ENCODE measurements at places on chromosomes 12 and 14.

DNA sequence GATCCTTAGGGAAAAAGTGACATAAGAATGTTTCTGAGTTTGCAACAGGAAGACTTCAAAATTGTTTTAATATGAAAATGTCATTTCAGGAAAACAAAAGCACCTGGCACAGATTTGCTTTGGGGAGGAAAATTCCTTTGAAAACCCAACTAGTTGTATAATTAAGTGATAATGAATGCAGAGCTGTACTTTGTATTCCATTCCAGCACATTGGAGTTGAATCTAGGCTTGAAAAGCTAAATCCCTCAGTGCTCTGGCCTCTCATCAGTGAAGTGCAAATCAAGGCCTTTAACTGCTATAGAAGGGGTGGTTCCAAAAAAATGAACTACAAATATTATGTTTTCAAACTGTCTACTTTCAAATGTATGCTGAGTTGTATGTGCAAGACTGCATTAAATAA is 19.6 kb upstream of the C12orf42 start:
- DNase-seq, result no peak

DNA sequence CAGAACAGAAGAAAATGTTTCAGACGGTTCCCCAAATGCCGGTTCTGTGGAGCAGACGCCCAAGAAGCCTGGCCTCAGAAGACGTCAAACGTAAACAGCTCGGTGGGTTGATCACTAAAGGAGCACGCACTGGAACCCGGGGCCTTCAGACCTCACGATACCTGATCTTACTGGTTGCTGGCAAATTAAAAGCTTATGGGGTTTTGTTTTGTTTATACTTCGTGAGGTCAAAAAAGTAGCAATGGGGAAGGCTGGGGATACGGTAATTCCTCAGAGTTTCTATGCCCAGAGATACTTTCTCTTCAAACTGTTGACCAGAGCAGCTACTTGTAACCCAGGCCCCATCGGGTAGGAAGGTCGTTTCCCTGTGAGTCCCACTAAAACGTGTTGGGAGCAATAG is 1.7 kb downstream of the CDKN1B start:
- peak; percentile 41 for DNase-seq

GRCh38 chr14:30270200-30271161 is 288.5 kb upstream of the G2E3 start:
- peak; percentile 84 for DNase-seq

GRCh38 chr12:128791395-128792322 is 32.1 kb downstream of the SLC15A4 start:
- no peak for DNase-seq

DNA sequence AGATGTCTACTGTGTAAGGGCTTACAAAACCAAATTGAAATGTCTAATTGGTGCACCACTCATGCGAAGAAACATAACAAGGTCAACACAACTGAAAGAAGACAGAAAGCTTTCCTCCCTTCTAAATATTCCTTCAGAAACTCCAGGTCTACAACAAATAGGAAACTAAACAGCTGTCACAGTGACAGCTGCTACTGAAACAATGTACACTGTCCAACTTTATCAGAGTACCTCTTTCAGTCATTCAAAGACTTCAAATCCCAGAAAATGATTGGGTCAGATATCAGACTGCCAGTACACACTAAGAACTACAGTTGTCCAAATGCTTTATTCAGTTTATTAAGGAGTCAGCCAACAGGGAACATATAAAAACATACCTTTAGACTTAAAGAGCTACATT is 35.2 kb downstream of the CEP128 start:
- no peak for DNase-seq

GRCh38 chr14:39122330-39123138 is 8.4 kb downstream of the GEMIN2 start:
- DNase-seq, result no peak

DNA sequence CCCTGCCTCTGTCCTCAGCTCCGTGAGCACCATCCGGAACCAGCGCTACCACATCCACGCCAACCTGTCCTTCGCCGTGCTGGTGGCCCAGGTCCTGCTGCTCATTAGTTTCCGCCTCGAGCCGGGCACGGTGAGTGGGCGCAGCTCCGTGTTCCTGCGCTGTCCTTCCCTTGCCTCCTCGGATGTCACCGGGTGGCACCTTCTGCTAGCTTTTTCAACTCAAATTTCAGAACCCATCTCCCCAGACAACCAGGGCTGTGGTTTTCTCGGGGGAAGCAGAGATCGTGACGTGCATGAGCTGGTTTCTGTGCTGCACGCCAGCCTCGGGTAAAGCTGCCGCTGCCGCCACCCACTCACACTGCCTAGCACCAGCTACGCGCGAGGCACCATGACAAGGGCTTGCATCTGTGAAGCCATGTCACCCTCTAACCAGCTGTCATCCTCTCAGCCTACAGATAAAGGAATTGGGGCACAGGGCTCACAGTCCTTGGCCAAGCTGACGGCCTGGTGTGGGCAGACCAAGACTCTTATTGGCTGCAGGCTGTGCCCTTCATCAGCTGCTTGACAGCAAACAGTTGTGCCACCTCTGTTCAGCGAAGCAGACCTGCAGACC is 152.1 kb downstream of the ADGRD1 start:
- no peak for DNase-seq

GRCh38 chr12:47942614-47943225 is 20.7 kb upstream of the TMEM106C start:
- no peak for DNase-seq

- DNase-seq, result no peak
Measured at GRCh38 chr12:29304388-29304787, 76.6 kb downstream of the ERGIC2 start.

- DNase-seq, result no peak
Measured at GRCh38 chr12:40701756-40702155, 9.5 kb downstream of the CNTN1 start.

DNA sequence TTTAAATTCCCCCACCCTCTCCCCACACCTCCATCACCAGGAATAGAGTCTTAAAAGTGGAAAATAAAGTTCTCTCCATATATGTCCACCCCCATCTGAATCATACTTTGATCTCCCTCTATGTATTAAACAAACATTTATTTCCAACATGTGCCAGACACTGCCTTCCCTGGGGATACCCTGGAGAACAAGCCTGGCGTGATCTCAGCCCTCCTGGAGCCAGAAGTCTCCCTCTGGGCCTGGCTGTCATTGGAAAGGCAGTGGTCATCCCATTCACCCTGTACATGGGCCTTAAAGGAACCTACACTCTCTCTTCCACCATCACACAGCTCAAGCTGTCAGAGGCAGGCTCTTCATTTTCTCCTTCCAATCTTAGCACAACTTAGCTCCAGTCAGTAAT is 143.6 kb downstream of the EMP1 start:
- DNase-seq, result no peak

GRCh38 chr14:87873741-87874140 is 119.2 kb downstream of the GALC start:
- DNase-seq, result no peak

- DNase-seq, result peak; percentile 76
Measured at GRCh38 chr12:123761841-123762714, at the start of gene DNAH10. Gene DNAH10 (plus strand): TSS chr12:123762301. CDS start chr12:123762337, 36 bp downstream.

- DNase-seq, result no peak
Measured at GRCh38 chr14:87017335-87017734, 975.6 kb downstream of the GALC start.

- DNase-seq, result peak; percentile 91
Measured at GRCh38 chr12:124992874-124993625, 395 bp upstream of the BRI3BP start.

DNA sequence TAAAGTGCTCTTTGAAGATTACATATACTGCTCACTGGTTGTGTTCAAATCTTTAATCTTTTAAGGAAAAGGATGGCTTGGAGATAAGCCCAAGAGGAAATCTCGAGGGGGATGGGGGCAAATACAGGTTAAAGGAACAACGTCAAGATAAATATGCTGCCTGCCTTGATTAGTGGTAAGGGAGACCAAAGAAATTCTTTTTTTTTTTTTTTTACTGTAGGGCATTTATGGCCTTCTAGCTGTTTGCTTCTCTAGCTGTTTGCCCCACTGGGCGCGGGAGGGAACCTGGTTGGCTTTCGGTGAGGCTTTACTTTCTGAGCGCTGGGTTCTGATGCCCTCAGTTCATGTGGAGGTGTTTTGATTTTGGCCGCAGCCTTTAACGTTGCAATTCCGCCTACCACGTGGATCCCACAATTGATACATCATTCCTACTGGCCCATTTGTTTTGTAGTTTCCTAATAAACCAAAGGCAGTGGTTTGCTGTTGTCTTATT is 5.7 kb downstream of the CCND2 start:
- peak; percentile 83 for DNase-seq

- peak; percentile 22 for DNase-seq
Measured at GRCh38 chr12:41972598-41972997, 172.1 kb downstream of the GXYLT1 start.

GRCh38 chr12:78090266-78090665 is 259.6 kb downstream of the NAV3 start:
- no peak for DNase-seq

DNA sequence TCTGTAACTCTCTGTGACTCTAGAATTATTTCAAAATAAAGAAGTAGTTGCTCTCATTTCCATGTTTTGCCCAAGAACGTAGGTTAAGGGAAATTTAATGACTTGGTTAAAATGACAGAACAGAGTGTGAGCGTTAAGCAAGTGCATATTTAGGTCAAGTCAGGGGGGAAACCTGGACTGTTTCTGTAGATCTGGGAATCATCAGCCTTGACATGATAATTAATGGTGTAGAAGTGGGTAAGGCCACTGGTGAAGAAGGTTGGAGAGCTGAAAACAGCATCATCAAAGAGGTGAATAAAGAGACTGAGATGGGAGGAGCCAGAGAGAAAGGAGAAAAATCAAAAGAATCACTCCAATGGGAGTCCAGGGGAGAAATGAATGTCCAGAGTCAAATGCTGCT is 49.4 kb upstream of the STK38L start:
- no peak for DNase-seq

DNA sequence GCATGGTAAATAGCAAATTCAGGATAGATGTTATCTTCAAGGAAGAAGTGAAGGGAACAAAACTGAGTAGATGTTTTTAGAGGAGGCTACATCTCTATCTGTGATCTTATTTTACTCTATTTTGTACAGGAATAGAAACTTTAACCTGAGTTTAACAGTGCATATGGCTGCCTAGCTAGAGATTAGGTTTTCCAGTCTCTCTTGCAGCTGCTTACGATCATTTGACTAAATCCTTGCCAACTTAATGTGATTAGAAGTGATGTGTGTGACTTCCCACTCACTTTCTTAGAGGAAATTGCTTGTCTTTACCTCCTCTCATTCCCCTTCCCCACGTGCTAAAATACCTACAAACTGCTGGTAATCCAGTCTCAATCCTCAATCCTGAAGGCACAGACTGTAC is 26.5 kb upstream of the SLC15A5 start:
- no peak for DNase-seq

- DNase-seq, result no peak
Measured at GRCh38 chr14:61965030-61965745, 203.0 kb downstream of the SNAPC1 start.

GRCh38 chr14:68622856-68623255 is 170.0 kb downstream of the ZFP36L1 start:
- no peak for DNase-seq

DNA sequence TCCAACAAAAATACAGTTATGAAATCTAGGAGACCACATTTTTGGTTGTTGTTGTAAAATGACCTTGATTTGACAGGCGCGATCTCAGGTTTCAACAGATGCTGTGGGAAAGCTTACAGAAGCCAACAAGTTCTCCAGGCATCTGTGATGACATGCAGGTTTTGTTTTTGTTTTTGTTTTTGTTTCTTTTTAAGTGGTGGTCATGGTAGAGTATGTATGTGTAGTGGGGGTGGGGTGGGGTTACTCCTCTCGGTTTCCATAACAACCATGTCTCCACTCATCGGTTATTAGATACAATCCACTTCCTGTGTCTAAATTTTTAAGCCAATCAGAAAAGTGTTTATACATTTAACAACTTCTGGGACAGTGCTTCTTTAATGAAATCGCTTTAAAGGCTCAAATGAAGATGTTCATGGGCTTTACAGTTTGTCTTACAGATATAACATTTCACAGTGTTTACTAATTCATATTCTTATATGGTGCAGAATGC is 199.9 kb upstream of the FOXN3 start:
- DNase-seq, result peak; percentile 41

- DNase-seq, result no peak
Measured at GRCh38 chr14:92389598-92390158, 66.7 kb downstream of the SLC24A4 start.

- DNase-seq, result no peak
Measured at GRCh38 chr12:41850046-41850445, 294.6 kb downstream of the GXYLT1 start.

GRCh38 chr12:85641796-85642195 is 194.4 kb downstream of the RASSF9 start:
- no peak for DNase-seq

- no peak for DNase-seq
Measured at GRCh38 chr14:94112513-94113063, 2.1 kb downstream of the IFI27 start.

DNA sequence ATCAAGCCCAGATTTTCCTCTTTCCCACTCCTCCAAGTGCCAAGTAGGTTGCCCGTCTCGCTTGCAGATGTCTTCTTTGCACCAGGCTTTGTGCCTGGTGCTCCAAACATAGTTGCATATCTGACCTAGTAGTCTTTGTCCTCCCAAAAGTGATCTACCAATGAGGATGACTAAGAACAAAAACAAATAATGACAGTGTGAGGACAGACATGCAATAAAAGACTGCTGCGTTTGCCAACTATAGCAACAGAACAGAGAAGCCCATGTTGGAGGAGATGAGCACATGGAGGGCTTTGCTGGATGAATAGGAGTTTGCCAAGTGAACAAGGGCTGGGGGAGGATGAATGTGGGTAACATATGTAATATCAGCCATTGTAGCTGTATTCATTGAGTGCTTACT is 15.6 kb downstream of the DTX1 start:
- DNase-seq, result no peak

- peak; percentile 68 for DNase-seq
Measured at GRCh38 chr12:568486-568885, 94.8 kb downstream of the NINJ2 start.

DNA sequence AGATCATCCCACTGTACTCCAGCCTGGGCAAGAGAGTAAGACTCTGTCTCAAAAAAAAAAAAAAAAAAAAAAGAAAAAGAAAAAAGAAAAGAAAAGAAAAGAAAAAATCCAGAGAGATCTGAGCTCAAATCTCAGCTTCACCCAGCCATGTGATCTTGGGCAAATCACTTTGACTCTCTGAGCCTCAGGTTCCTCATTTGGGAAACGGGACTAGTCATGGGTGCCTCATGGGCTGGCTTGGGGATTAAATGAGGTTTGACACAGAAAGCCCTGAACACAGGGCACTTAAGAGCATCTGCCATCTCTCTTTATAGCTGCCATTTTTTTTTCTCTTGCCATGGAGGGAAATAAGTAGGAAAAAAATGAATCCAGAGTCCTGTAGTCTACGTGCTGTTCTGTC is 86.2 kb upstream of the MYL2 start:
- DNase-seq, result no peak

DNA sequence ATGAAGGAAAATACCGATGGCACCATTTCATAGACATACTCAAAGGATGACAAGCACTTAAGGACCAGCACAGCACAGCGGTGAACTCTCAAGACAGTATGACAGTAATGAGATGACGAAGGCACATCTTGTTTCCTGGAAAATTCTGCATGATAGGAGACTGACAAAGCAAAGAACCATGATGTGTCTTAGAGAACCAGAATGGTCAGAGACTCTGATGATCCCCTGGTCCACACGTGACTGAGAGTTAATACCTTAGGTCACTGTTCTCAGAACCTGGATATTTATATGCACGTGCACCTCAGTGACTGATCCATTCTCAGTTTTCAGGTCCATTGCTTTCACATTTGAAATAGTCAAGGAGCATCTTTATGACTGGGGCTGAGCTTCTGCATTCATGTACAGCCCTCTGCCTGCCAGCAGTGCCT is 35.3 kb downstream of the PROX2 start:
- DNase-seq, result no peak
